Lung (tissue), 17 donors: ENCODE measurements at places on chromosomes 6 and 20. TPM values are rescaled to one million over a fixed set of nuclear protein-coding genes. Genes with fewer than 3 reads are reported as not detected.

UBE2V1 gene
- 56.4 TPM for polyA plus RNA-seq

LPA gene
- not detected for polyA plus RNA-seq

DLK2 gene
- 1.1 TPM for polyA plus RNA-seq

SDHAF4 gene
- polyA plus RNA-seq = 21.8 TPM

RNF182 gene
- 1.5 TPM for polyA plus RNA-seq

ETV7 gene
- 6.6 TPM for polyA plus RNA-seq

PXMP4 gene
- polyA plus RNA-seq = 24.7 TPM
